Suppressor macrophage (primary cell): ENCODE measurements at places on chromosomes 1 and 21.

- no peak for DNase-seq
These were observed 48.3 kb downstream of the DDR2 start for GRCh38 chr1:162680419-162681121.

GRCh38 chr1:22104865-22105437, 37.9 kb downstream of the WNT4 start:
- no peak for DNase-seq

GRCh38 chr21:37430184-37430821, 63.7 kb downstream of the DYRK1A start:
- no peak for DNase-seq

GRCh38 chr1:84286071-84286470, 15.4 kb upstream of the SAMD13 start:
- no peak for DNase-seq

DNA sequence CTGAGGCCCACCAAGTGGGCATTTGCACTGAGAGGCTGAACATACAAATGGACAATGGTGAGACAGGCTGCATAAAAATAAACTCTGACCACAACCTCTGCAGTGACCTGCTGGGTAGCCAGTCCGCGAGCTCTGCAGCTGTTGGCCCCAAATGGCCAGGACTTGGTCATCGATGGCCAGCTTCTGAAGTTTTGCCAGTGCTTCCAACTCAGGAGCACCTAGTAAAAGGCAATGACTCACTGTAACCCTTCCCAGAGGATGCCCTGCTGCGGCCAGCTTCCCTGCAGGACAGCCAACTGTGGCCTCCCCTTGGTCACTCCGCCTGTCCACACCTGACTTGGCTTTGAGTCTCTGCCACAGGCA, 185.4 kb downstream of the DYRK1A start:
- no peak for DNase-seq

DNA sequence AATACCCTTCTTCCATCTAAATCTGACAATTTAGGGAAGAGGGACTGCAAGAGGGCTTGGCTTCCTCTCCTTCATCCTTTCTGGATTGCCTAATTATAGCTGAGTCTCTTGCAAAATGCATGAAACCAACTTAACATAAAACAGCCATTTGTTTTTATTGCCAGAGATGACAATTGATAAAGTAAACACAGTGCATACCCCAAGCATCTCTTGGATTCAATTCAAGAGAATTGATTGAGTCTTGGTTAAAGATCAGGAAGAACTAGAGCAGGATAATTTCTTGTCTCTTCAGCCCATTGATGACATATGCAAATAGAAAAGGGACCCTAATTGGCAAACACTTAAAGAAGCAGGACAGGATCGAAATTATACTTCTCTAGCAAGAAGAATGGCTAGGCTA, 617.1 kb upstream of the PTBP2 start:
- DNase-seq: no peak

GRCh38 chr1:218345673-218346390, 696 bp downstream of the TGFB2 start:
- DNase-seq: peak; percentile 46

DNA sequence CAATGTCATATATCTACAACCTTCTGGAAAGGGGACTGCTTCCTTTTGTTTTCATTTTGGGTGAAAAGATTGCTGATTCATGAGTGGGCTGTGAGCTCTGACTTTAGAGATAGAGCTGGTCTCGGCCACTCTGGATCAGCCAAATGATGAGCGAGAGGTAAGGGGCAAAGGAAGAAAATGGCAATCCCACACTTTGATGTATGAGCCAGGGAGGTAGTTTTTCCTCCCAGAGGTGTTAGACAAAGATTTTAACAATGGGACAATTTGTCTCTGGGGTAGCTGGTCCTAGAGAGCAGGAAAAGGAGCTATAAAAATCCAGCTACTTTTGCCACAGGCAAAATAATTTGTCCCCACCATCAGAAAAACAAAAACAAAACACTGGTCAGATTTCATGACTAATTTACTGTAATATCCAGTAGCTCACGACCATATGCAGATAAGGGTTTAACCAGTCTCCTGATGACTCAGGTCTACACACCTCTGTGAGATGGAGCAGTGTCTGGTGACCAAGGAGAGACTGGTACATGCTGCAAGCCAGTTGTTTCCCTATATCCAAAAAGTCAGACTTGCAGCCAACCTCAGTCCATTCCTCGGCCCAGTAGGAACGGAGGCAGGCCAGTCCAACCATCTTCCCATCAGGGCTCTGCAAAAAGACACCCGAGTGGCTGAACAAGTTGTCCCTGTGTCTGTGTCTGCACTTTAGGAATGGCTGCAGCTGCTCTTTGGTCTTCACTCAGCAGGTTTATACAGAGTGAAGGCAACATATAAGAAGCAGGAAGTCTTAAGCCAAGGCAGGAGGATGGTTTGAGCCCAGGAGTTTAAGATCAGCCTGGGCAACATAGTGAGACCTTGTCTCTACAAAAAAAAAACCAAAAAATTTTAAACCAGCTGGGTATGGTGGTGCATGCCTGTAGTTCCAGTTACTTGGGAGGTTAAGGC, 29.2 kb downstream of the DNASE2B start:
- DNase-seq: no peak

- peak; percentile 12 for DNase-seq
These were observed 152.3 kb downstream of the FCRL5 start for GRCh38 chr1:157399984-157400382.

DNA sequence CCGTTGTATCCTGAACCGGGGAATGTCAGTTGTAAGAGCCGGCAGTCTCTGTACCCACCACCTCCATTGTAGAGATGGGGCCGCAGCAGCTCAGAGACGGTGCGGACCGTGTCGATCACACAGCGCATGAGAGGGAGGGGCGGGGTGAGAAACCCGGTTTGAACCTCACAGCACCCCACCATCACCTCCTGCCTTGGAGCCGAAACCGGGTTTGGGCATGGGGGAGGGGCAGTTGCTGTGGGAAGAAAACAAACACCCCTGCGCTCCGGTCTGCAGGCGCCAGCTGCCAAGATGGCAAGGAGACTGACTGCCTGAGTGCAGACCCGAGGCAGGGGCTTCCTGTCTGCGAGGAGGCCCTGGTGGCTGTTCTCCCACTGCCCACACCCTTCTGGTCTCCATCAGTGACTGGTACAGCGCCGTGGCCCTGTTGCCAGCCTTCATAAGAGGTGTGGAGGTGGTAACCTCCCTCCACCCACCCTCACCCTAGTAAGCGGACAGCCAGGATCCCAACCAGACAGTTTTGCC, 69.2 kb upstream of the SSBP3 start:
- DNase-seq: no peak

GRCh38 chr1:76583875-76584477, 283.3 kb upstream of the ST6GALNAC5 start:
- no peak for DNase-seq

GRCh38 chr1:3923378-3924185, 23.5 kb upstream of the C1orf174 start:
- no peak for DNase-seq

DNA sequence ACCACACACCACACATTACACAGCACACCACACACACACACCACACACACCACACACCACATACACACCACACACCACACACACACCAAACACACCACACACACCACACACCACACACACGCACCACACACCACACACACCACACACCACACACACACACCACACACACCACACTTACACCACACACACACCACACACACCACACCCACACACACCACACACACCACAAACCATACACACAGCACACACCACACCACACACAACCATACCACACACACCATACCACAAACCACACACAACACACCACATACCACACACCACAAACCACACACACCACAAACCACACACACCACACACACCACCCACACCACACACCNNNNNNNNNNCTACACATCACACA, 40.9 kb upstream of the SIK1 start:
- DNase-seq: no peak

- DNase-seq: no peak
These were observed 151.1 kb downstream of the PCNX2 start for GRCh38 chr1:233144434-233144833.

DNA sequence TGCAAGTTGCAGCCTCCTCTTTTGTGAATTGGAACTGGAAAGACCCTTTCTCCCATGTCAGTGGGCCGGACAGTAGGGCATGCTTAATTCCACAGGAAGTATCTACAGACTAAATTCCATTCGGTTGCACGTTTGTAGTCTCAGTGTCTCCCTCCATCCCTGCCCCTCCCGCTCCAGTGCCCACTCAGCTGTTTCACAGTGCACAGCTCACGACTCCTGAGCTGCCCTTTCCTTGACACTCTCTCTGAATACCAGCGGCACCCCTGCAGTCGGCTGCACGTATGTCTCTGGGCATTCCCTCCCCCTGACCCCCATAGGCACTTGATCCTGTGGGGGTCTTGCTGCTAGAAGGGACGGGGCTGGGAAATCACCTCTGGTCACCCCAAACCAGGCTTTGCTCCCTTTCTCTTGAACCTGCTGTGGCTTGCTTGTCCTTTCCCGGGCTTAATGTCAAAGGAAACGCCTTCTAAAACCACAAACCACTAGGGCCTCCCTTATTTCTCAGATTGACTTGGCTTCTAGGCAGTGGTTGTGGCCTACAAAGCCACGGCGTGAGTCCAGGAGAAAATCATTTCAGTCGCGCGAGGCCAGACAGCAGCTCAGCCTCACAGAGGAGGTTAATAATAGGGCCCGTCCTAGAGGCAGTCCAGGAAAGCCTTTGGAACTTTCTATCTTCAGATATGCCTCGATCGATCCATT, 365.3 kb upstream of the PROX1 start:
- no peak for DNase-seq

DNA sequence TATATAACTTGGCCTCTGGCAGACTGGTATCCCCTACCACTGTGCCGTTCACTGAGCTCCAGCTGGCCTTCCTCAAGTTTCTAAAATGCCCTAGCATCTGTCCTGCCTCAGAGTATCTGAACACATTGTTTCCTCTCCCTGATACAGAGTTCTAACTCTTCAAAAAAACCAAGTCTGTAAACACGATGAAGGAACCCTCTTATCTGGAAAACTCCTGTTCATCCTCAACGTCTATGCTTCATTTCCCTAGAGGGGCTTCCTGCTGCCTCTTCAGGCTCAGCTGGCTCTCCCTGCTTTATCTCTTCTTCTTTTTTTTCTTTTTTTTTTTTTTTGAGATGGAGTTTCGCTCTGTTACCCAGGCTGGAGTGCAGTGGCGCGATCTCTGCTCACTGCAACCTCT, 5.6 kb downstream of the BSDC1 start:
- no peak for DNase-seq

DNA sequence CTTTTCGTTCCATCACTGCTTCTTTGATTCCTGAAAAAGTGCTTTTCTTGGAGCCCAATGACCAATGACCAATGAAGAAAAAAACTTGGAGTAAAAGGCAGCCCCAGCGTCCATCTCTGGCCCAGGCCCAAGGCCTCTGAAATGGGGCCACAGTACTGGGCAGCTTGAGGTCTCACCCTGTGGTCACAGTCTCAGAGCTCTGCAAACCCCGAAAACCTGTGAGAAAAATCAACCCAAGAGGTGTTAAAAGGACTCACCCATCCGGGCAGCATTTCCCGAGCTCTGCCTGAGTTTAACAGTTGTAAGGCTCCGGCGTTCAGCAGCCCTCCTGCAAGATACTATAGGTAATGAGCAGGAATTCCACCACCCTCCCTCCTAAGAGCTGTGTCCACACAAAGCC, 2.1 kb upstream of the EFHD2 start:
- DNase-seq: no peak

DNA sequence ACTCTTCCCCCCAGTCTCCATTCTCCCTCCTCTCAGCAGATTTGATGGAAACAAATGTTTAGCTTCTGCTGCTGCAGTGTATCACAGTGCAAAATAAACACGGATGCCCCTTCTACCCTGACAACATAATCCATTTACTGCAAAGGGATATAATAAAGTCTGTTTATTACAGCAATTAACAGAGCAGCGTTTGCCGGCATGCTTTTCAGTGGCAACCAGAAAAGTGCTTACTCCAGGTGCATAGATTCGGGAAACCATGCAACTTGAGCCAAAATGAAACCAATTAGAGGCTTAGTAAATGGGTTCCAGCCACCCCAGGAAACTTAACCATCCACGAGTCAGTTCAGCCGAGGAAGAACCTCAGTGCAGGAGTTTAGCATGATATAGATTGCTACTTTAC, 12.9 kb upstream of the LEMD1 start:
- no peak for DNase-seq

GRCh38 chr1:59505596-59506028, 208.7 kb downstream of the FGGY start:
- no peak for DNase-seq

- no peak for DNase-seq
These were observed 6.9 kb upstream of the CAMSAP2 start for GRCh38 chr1:200731654-200732332.

- no peak for DNase-seq
These were observed 99.9 kb downstream of the C1orf94 start for GRCh38 chr1:34276606-34277005.

DNA sequence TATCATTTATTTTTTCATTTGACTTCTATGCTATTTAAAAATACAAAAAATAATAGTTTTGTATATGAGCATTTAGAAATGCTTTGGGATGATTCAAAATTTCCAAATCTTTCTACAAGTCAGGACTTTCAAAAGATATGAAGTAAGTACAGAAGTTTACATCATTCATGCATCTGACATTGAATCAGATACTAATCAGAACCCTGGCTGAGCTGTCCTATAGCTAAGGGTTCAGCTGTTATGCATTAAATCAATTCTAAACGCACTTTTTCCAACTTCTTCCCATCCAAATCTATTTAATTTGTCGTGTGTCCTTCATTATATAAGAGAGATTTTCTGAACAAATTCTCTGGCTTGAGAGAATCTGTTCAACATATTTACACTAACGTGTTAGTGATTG, 779.4 kb downstream of the LTN1 start:
- no peak for DNase-seq

- DNase-seq: peak; percentile 24
These were observed 54.6 kb upstream of the SYT14 start for GRCh38 chr1:209883341-209883971.

- DNase-seq: no peak
These were observed 2.7 kb upstream of the OR10J4 start for GRCh38 chr1:159429074-159429861.

DNA sequence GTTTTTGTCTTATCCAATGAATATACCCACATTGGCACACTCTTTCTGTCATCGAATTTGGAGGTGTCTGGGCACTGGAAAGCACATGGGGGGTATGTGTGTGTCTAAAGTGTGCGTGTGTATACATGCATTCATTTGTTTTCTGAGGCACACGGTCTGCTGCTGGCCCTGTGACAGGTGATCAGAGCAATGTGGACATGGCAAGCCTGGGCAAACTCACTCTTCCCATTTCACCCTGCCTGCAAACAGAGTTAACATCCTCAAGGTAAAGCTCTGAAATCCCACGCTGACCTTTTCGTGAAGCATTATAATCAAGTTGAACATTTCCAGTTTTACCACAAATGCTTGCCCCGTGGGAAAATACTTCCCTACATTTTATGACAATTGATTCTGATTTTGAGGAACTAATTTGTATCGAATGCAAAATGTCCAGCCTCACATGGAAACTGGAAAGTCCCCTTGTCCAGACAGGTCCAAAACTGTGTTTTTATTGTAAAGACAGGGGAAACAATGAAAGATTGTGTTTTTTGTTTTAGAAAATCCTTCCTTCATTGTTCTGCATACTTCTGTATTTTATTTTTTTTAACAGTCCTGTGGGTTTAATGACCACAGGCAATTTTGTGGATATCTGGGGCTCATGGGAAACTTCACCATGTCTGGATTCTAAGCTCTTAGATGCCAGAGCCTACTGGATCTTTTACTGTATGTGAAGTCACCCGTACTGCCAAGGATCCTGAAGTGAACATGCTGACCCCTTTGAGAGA, 160.9 kb downstream of the PBX1 start:
- no peak for DNase-seq
